NCI-H2227 treated with DMSO at 0.1 percent for 48 hours (cell line): ENCODE measurements at places on chromosomes 6 and 20.
A peak's percentile ranks its signal among the peaks of the same experiment; 100 is the strongest.

DNA sequence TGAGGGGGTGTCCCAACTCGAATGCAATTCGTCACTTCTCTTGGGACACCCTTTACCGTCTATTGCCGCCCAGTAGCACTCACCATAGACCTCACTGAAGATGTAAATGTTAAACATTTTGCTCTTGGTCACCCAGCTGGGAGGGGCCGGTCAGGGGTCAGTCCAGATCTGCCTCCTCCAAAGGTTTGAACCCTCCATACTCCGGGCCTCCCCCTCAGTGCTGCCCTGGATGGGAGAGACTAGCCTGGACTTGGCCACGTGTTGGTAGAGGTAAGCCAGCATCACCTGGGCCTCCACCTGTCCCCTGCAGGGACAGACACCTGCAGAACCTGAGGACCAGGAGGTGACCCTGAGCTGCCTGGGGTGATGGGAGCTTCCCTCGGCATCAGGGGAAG is 5.0 kb upstream of the MYT1 start:
- no peak for DNase-seq

DNA sequence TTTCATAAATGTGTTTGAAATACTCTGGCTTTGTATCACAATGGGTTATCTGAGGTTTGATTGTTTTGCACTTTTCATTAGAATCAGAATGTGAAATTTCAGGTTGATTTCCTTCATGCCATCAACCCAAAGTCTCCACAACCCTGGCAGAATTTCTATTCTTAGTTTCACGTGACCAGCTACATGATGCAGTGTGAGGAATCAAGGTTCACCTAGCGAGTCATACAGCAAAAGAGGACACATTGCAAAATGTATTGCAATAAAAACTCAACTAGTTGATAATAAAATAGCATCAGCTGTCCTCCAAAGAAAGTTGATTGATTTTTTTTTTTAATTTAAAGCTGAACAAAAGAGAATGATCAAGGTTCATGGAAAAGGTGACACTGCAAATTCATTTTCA is 2.2 kb downstream of the HAO1 start:
- no peak for DNase-seq

DNA sequence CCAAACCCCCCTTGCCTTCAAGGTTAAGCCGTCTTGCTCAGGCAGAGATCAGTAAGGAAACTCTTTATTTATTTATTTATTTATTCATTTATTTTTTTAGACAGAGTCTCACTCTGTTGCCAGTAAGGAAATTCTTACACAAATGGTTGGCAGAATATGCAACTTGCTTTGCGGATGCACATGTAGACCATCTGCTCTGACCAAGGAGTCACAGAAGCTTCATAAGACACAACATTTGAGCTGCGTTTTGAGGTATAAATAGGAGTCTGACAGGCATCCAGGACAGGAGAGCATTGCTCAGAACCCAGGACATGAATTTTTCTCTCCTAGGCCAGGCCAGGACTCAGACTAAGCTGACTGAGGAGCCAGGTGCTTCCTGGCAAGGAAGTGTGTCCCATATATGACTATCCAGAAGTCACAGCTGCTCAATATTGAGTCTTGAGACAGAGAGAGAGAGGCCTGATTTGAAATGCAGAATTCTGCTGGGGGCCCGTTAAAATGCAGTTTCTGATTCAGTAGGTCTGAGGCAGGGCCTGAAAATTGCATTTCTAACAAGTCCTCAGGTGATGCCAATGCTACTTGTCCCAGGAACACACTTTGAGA is 43.9 kb downstream of the HLA-A start:
- DNase-seq: no peak

GRCh38 chr20:13212750-13213149 is 8.3 kb upstream of the ISM1 start:
- DNase-seq: no peak

GRCh38 chr20:37262505-37262904 is 891 bp upstream of the GHRH start:
- DNase-seq: no peak

GRCh38 chr6:111949546-111949945 is 76.3 kb upstream of the FYN start:
- DNase-seq: no peak

DNA sequence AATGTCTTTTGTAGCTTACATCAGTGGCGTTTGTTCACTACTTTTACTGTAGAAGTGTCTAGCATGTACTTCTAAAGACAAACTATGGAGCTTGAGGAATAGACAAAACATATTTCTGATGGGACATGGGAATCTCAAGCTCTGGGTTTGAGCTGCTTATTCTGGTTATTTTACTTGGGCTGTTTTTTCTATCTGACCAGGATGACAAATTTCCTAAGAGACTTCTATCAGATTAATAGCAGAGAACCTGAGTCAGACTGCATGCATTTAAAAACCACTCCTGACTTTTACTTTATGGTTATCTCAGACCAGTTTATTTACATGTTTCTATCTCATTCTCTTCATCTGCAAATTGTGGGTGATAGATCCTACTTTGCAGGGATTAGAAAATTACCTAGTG is 1282.3 kb upstream of the GJE1 start:
- DNase-seq: no peak

DNA sequence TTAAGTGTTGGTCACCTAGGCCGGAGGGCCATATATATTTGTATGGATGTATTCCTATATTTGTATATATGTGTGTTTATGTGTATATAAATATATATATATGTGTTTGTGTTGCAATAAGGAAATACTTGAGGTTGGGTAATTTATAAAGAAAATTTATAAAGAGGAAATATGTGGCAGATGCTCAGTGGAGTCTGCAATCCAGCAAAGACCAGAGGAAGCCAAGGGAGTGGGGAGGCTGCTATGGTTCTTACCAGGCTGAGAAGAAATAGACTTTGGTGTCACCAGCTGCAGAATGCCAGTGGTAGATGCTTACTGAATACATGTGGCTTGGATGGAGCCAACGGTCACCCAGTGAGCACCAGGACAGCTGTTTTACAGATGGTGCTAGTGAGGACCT is 97.4 kb upstream of the ELOVL5 start:
- no peak for DNase-seq

DNA sequence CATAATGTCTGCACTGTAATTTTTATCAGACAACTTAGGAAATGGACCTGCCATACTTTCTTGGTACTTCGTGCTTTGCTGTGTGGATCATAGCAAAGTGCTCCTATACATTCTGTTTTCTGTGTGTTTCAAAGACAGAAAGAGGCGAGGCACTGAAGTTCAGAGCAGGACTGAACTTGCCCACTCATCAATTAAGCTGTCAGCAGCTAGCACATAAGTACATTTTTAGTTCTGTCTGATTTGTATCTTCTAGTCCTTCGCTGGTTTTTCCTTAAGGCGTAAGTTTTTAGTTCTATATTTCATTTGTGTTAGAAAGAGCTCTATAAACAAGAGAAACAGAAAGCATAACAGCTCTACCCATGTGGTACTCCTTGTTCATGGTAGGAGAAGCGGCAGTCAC is 42.1 kb downstream of the MAP3K4 start:
- no peak for DNase-seq

DNA sequence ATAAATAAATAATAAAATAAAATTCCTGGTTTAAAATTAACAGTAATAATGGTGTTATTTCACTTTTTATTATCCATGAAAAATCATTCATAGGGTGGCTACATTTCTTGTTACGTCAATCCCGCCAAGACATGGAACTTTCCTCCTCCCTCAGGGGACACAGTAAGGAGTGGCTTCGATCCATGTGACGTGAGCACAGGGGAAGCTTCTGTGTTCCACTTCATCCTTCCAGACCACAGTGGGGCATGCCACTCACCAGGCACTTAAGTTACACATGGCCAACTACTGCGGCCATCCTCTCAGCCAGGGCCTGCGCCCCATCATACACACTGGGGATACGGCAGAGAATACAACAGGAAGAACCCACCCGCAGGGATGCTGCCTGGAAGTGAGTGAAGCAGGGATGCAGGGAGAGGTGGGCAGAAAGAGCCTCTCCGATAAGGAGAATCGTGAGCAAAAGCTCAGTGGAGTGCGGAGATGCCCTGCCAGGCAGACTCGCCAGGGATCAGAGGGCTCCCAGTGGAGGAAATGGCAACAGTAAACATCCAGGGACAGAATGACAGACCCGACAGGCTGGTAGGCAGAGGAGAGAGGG is 75.3 kb downstream of the ATP9A start:
- DNase-seq: no peak

DNA sequence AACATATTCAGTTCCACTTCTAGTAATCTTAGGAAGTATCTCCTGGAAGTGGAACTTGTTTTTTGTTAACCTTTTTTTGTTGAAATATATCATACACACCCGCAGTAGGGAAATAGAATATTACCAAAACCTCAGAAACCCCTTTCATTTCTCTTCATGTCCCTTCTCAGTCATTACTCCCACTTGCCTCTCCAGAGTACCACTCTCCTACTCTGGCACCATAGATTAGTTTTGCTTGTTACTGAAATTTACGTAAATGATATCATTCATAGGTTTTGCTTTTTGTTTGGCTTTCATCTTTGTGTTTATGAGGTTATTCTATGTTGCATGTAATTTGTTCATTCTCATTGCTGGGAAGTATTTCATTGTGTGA is 52.8 kb downstream of the ZFAND3 start:
- DNase-seq: no peak

DNA sequence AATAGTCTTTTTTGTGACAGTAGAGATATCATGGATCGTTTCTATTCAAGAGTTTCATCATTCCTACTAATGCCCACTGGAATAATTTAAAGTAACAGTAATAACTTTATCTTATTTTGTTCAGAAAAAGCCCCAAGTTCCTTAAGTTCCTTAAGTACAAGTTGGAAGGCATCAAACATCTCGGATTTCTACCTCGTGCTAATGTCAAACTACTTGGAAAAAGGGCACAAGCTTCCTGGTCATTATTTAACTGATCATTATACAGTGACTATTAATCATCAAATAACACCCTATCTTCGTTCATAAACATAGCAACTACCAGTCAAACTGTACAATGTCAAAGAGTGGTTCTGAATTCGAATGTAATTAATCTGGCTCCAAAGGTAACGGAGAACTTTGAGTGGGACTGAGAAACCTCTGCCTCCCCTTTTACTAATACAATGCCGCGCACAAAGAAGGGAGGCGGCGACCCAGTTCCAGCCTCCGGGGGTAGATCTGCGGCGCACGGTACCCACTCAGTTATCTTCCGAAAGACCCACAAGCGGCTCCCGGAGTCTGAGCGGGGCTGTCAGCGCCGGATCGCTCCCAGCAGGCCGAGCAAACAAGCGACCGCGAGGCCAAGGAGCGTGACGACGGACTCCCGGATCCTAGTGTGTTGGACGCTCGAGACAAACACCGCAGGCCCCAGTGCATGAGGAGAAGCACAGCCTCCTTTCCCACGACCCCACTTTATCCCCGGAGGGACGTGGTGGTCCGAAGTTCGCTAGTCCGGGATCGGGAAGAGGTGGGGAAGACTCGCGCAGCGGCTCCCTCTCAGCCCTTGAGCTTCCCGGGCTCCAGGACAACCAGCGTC is 716 bp downstream of the SHPRH start:
- no peak for DNase-seq

DNA sequence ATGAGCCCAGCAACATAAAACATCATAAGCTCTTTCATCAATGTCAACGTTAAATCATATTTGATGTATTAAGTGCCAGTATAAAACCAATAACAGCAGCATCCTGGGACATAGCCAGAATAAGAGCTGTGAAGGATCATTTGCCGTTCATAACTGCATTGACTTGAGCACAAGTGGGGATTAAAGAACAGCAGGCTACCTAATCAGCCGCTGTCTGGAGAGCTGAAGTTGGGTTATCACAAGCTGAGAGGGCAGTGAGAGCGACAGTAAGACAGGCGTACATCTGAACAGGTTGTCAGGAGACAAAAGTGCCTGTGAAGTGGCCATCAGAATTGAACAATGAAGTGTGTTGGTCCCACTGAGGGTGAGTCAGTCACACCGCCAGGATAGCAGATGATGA is 269.6 kb downstream of the GRIK2 start:
- DNase-seq: peak; percentile 86

GRCh38 chr20:19056909-19057308 is 155.5 kb upstream of the SLC24A3 start:
- DNase-seq: no peak

GRCh38 chr6:27157459-27158315 is 89.8 kb upstream of the PRSS16 start:
- DNase-seq: peak; percentile 90

- DNase-seq: no peak
Observed at GRCh38 chr20:59451066-59451630, 150.7 kb downstream of the EDN3 start.

- no peak for DNase-seq
Observed at GRCh38 chr6:151488226-151488625, 5.6 kb upstream of the CCDC170 start.

DNA sequence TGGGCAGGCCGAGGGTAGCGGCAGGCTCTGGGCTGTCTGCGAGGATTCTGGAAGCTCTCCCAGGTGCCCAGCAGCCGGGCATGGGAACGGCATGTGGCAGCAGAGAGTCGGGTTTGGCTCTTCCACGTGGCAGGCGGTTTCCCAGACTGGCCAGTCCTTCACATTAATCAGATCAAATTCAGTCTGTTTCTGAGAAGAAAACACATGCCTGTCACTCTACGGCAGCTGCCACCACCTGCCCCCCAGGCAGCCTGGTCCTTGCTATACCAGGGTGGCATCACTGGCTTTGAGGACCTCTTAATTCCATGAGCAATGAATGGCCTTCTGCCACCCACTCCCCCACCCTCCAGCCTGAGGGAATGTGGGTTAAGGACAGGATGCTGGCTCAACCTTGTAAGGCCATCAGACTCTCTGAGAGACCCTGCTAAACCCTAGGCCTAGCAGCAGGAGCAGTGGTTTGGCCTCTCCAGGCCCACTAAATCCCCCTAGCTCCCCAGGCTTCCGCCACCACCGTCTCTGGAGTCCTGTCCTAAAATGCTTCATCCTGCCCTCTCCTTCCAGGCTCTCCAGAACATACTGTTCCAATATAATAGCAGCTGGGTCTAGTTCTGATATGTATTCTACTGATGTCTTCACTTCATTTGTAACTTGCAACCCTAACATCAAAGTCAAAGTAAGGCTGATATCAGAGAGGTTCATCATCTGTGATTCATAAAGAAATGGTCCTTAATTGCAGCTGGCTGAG is 47.8 kb downstream of the PLCG1 start:
- no peak for DNase-seq

DNA sequence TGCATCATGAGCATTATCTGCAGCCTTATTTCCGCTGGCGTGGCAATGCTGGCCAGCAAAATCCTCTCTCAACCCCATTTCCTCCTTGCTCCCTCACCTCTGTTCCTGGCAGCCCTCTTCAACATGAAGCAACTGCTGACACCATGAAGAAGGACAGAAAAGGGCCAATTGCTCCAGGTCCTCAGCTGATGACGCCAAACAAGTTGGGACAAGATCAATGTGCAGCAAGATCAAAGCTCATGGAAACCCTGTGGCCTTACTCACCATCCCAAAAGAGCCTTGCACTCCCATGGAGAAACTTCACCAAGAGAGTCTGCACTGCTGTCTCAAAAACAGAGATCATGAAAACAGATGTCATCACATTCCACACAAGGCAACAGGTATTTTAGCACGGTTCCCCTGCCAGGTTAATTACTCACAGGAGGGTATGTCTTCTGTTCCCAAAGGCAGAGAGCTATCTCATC is 7.4 kb downstream of the GFOD1 start:
- no peak for DNase-seq
